ENCODE measurements at places on chromosomes 4 and X.
A peak's percentile ranks its signal among the peaks of the same experiment; 100 is the strongest.

- no peak for DNase-seq
Measured at GRCh38 chr4:70783096-70783495, 56.6 kb downstream of the GRSF1 start.

GRCh38 chr4:111605111-111605510 lies 540.1 kb upstream of the FAM241A start:
- no peak for DNase-seq

- peak; percentile 23 for DNase-seq
Measured at GRCh38 chr4:74320559-74321118, 12.4 kb downstream of the EPGN start.

DNA sequence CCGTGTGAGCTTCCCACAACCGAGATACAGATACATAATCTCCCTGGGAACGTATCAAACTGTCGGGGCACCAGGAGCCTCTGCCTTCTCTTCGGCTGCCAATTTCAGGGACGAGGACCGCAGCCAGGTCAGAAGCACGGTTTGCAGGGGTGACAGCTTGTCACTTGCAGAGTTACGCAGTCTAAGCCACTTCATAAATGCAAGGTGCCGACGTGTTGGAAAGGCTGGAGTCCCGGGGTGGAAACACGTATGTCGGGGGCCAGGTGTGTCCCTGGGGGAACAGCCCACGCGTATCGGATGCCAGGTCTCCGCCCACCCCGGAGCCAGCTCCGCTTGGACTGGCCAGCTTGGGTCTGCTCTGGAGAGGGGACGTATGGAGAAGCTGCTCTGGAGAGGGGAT lies 76.3 kb upstream of the SHOX start:
- DNase-seq, result no peak

- DNase-seq, result no peak
Measured at GRCh38 chr4:173073939-173074500, 94.6 kb upstream of the GALNT7 start.

GRCh38 chrX:19673375-19674040 lies 158.2 kb upstream of the MAP3K15 start:
- DNase-seq, result no peak

- DNase-seq, result no peak
Measured at GRCh38 chr4:7970361-7970946, 30.8 kb upstream of the AFAP1 start.

DNA sequence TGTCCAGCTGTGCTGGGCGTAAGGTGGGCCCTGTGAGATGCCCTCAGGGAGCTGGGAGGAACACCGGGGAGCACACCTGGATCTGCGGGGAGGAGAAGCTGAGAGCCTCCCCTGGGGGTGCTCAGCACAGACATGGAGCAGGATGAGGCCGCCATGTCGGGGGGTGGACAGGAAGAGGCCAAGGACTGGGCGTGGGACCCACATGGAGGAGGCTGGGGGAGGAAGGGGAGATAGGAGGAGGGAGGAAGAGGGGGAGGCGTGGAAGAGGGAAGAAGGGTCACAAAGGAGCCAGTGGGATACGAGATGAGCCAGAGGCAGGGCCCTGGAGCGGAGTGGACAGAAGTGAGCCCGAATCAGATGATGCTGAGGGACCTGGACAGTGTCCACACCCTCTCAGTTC lies 66.3 kb downstream of the ZFYVE28 start:
- peak; percentile 5 for DNase-seq

- DNase-seq, result no peak
Measured at GRCh38 chrX:7635604-7636003, 207.4 kb upstream of the VCX start.

GRCh38 chr4:77899607-77900006 lies 37.0 kb downstream of the MRPL1 start:
- no peak for DNase-seq

DNA sequence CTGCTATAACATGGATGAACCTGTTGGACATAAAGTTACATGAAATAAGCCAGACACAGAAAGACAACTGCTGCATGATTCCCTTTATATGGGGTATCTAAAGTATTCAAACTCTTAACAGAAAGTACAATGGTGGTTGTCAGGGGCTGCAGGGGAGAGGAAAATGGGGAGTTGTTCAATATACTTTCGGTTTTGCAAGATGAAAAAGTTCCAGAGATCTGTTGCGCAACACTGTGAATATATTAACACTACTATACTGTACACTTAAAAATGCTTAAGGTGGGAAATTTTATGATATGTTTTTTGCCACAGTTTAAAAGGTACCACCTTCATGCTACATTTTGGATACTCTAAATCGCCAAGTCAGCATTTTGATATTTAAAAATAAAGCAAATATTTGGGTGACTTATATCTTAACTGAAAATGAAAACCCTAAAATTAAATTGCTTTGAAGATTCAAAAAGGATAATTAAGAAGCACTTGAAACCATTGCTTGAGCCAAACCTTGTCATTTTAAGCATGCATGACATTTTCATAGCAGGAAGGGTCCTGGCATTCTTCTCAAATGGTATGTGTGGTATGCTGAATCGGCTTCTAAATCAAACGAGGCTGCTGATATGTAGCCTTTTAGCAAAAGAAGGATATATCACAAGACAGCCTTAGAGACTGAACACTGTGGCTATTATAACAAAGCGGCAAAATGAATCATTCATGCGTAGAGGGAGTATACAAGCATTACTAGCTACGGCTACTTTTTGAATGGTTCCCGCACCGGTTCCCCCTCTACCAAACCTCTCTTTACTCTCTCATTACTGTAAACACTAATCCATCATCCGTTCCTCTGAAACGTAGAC lies 607.1 kb upstream of the DIPK2B start:
- no peak for DNase-seq

DNA sequence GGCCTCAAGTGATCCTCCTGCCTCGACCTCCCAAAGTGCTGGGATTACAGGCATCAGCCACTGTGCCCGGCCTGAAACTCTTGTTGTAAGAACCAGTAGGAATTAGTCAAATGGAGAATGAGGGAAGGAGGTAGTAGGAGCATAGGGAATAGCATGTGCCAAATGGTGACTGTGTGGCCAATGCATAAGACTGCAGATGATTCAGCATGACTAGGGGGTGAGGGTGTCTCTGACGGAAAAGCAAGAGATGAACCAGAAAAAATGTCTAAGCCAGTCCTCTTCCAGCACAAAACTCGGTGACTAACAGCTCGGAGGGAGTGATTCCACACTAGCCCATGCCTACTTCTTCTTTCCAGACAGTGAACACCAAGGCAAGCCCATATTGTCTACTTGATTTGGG lies 58.2 kb upstream of the DUSP21 start:
- no peak for DNase-seq

- DNase-seq, result no peak
Measured at GRCh38 chr4:16284050-16284449, 57.8 kb upstream of the TAPT1 start.

DNA sequence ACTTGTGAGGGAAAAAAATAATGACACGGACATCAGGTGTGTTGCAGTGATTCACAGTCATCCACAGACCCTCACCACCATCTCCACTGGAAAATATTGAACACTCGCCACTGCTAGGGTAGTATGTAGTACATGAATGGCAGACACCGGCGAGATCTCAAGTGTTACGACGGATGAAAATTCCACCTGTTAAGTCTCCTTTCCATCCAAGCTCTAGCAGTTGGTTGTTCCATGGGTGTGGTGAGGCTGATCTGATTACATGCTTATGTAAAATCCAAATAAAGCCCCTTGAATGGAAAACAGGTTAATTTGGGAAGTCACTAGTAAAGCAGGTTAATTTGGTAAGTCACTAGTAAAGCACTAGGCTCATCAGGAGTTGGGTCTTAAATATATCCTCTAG lies 1.1 kb upstream of the ARMCX4 start:
- DNase-seq, result no peak

DNA sequence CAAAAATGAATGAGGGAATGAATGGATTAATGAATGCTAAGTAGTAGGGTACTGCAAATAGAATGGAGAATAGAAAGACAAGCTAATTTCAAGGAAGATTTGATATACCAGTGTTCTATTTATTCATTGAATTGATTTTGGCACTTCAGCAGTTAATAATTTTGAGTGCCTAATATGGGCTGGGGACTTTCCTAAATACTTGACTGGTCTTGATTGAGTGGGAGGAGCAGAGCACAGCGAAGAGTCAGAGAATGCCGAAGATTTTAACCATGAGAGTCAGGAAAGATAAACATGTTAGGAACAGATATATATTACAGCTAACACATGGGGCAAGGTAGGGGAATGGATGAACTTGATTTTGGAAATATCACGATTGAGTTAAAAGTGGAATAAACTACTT lies 10.6 kb downstream of the IL15 start:
- DNase-seq, result no peak

All from WERI-Rb-1 (cell line).